Pulmonary artery endothelial cell (primary cell): ENCODE measurements at places on chromosomes 7 and 10.

DNA sequence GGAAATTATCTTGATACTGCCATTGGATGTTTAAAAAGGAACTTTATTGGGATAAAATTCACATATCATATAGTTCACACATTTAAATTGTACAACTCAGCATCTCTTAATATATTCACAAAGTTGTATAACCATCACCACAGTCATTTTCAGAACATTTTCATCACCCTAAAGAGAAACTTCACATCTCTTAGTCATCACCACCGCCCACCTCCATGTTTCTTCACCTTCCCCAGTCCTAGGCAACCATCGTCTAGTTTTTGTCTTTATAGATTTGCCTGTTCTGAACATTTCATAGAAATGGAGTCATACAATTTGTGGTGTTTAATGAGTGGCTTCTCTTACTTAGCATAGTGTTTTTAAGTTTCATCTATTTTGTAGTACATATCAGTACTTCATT lies 96.6 kb downstream of the ANKRD30A start:
- no peak for DNase-seq

- no peak for DNase-seq
Observed at GRCh38 chr7:142496545-142496991, 238.7 kb upstream of the PRSS58 start.

GRCh38 chr7:30363778-30364563 lies 79.6 kb downstream of the ZNRF2 start:
- DNase-seq: no peak

DNA sequence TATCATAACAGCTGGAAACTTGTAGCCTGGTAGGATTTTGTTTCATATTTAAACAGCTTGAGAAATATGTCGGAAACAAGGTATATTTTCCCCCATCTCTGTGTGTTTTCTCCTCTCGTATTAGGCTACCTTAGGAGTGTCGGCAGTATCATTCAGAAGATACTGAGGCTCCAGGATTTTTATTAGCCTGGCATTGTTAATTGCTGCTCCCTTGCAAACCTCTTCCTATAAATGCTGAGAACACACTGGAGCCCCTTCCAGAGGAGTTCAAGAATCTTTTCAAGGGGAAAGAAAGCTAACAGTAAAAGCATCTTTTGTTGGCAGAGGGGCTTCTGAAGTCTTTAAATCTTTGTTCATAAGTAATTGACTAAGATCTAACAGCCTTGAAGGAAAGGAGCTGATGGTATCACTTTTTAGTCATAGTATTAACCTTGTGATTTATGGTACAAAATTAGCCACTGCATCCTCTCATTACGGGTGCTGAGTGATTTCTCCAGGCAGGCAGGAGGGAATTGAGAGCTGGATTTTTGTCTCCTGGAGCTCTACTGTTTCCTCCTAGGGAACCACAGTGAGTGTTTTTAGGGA lies 998.7 kb downstream of the LRMDA start:
- DNase-seq: no peak

GRCh38 chr7:31497516-31497915 lies 16.4 kb upstream of the ITPRID1 start:
- DNase-seq: no peak

GRCh38 chr7:47895026-47895425 lies 53.2 kb downstream of the PKD1L1 start:
- no peak for DNase-seq

DNA sequence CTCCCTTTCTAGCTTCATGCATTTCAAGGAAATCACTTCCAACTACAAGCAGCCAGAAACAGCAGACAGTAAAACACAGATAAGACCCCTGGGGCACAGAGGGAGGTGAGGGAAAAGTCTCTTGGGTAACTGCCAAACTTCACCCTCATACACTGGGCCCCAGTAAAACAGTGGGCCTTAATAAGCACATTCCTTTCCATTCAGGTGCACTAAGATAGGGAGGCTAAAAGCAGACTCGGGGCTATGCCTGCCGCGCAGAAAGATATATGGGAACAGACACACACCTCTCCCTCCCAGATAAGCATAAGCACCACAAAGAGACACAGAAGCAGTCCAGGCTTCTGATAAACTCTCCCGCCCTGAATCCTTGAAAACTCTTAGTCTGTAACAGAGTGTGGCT lies 117.0 kb downstream of the TYW1B start:
- DNase-seq: no peak

- DNase-seq: no peak
Observed at GRCh38 chr10:91420868-91421267, 10.7 kb downstream of the HECTD2 start.

- DNase-seq: no peak
Observed at GRCh38 chr10:21298701-21299100, 226.8 kb downstream of the SKIDA1 start.

GRCh38 chr10:77400033-77400432 lies 237.6 kb downstream of the KCNMA1 start:
- no peak for DNase-seq

DNA sequence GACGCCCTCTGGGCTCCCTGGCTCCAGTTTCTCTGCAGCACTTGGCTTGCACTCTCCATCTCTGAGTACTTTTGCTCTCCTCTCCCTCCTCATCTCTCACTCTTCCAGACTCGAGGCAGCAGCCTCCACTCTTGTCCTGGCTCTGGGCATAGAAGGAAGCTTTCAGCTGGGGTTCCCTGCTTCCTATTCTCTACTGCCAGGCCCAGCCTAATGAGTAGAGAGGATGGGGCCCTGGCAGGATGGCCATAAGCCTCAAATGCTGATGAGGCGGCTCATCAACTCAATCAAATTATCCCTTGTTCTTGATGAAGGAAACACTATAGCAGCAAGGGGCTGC lies 55.8 kb downstream of the NEURL1 start:
- no peak for DNase-seq
